ENCODE measurements at places on chromosomes 3 and 15.

GRCh38 chr3:184485906-184486305, 75.7 kb upstream of the EPHB3 start:
- no peak for DNase-seq

DNA sequence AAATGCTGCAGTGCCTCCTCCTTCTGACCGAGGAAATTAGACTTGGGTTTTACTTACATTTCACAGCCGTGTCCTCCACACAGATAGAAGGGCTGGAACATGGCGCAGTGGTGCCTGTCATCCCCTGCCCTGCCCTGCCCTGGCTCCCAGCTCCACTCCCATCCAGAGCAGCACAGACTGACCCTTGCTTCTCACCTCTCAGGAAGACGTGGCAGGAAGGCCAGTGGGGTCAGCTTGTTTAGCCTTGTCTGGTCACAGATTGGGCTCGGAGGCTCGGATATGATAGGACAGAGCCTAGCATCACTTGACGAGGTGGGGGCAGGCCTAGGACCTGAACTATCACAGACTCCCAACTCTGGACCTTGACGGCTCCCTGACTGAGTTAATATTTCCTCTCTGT, 88.5 kb downstream of the LINGO1 start:
- DNase-seq = no peak

DNA sequence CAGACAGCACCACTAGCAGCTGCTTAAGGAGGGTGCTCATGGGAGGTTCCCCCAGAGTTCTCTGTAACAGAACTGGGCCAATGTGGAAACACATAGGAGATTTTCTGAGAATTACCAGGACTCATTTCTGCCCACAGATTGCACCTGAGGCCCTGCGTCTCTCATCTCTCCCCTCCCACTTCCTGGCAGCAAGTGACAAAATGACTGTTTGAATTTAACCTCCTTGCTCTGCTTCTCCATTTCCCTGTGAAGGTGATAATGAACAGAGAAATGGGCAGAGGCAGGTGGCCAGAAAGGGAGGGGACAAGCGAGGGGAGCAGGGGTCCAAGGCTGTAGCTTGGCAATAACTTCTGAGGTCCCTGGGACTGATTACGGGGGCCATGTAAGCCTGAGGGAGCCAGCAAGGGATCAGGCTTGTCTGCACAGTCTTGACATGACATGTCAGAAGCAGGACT, 8.0 kb downstream of the EPHB1 start:
- no peak for DNase-seq

- no peak for DNase-seq
Observed at GRCh38 chr3:184277366-184277765, 1.5 kb downstream of the ECE2 start.

- DNase-seq = no peak
Observed at GRCh38 chr3:43081796-43082195, 24.1 kb downstream of the POMGNT2 start.

DNA sequence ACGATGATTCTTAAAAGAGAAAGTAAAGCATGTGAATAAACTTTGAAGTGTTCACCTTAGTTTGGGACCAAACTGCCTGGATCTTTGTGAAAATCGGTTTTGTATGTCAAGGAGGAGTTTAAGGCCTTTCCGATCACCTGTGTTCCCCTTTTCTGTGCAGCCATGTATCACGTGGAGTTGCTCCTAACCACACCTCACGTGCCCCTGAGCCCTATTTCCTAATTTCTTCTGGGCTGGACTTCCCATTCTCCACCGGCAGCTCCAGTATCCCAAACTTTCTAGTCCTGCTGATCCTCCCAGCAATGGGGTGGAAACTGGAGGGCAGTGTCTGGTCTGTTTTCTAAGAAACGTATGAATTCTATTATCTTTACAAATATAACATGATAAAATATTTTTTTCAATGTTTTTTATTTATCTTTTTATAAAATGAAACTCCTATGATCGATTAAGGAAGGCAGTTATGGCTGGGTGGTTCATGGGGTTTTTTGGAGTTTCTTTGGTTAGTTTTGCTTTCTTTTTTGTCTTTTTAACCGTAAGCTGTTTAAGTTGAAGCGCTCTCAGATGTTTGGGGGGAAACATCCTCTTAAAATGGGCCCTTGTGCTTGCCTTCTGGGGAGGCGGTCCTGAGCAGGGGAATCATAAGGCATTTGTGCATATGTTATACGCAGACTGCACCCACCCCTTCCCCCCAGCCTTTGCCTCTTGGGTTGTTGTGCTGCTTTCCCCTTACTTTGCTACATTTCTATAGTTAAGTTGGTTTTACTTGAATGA, 43.6 kb upstream of the WWTR1 start:
- no peak for DNase-seq

- DNase-seq = no peak
Observed at GRCh38 chr3:184066211-184066610, 13.4 kb downstream of the HTR3C start.

GRCh38 chr3:161310649-161311423, 60.5 kb downstream of the SPTSSB start:
- no peak for DNase-seq

GRCh38 chr15:58575045-58575786, 143.4 kb downstream of the LIPC start:
- DNase-seq = no peak

GRCh38 chr15:69748131-69748530, 295.5 kb downstream of the RPLP1 start:
- DNase-seq = no peak

DNA sequence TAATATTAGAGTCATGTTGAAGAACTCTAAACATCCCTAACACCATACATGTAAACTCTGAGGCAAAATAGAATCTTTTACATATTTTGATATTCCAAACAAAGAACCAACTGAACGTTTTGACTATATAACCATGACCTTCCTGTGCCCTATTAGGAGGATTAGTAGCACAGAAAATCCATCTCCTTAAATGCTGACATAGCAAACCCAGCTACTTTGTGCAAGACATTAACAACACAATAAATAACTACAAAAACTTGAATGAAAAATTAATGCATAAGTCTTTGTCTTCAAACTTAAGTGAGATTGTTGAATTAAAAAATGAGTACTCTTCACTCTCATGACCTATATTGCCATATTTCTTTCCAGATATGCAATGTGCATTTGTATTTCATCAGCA, 450.0 kb upstream of the PDZRN3 start:
- no peak for DNase-seq

DNA sequence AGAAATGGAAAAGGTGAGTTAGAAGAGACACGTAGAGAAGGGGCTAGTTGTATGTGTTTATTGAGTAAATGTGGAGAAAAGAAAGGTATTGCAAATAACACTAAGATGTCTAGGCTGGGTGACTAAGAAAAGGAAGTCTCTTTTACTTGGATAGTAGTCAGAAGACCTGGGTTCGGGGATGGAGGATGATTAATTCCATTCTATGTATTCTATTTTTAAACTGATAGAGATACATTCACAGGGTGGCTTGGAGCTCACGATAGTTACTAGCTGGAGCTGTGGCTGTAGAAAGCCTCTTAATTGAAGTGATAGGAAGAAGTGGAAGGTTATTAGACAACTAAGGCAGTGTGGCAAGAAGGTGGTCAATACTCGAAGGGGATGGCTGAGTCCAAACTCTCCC, 65.9 kb upstream of the TNIK start:
- DNase-seq = no peak

All from NCI-H748 treated with DMSO at 0.1 percent for 48 hours (cell line).